ENCODE measurements at places on chromosomes 7 and 10. TPM values are rescaled to one million over a fixed set of nuclear protein-coding genes. Genes with fewer than 3 reads are reported as not detected.

DNA sequence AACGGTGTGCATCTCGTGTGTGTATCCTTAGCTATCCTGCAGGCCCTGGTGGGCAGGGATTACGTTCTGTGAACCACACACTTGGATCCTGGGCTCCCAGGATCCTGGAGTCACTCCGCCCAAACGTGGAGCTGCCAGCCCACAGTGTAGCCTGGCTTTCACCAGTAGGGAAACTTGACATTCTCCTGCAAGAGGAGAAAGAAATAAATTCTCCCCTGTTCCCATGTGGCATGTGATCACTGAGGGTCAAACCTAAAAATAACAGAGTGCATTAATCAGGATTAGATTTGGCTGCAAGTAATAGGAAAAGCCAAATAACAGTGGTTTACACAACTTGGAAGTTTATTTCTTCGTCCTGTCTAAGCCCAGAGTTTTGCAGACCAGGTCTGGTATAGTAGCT, 32.3 kb downstream of the PALD1 start:
- no peak for DNase-seq

The GPRIN2 gene
- total RNA-seq: not detected

The ASB4 gene
- not detected for total RNA-seq

The TEX47 gene
- not detected for total RNA-seq
